ENCODE measurements at places on chromosomes 12 and 14. TPM values are rescaled to one million over a fixed set of nuclear protein-coding genes. Genes with fewer than 3 reads are reported as not detected.

SERPINA3 gene
- 0.74 TPM for total RNA-seq

SVOP gene
- total RNA-seq, result 38.4 TPM

GPD1 gene
- total RNA-seq, result 15.2 TPM

KLRG1 gene
- total RNA-seq, result 7.9 TPM

DPPA3 gene
- total RNA-seq, result not detected

All from temporal lobe (tissue), 4 donors.